ENCODE measurements at places on chromosomes 5 and 9. TPM values are rescaled to one million over a fixed set of nuclear protein-coding genes. Genes with fewer than 3 reads are reported as not detected.
A peak's percentile ranks its signal among the peaks of the same experiment; 100 is the strongest.

DNA sequence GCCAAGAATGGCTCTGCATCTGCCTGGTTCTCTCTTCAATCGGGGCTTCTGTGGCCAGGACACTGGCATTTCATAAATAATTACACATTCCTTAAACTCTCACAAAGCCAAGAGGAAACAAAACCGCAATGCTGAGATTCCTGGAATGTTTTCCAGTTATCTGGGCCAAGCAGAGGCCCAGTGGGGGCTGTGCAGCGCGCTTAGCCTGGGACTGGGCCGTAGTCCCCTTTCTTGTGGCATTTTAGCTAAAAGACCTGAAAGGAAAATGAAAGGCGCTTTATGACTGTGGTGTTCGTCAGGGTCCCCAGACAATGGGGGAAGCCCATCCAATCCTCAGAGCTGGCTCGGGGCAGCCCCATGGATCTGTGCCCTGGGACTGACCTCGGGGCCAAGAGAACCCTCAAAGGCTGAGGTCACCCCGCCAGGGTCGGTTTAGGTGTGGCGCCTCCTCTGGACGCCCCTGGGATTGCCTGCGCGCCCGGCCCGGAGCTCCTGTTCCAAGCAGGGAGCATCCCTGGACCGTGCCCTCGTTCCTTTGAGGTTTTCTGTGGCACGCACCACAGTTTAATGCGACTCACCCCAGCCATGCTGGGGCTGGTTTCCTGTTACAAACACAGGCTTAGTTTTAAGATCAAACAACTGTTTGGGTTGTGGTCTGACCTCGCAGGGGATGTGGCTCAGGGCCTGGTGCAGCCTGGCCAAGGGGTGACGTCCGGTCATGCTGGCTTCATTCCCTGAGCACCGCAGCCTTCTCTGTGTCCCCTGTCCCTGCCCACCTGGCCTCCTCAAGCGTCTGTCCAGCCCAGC, 51.5 kb upstream of the NKD2 start:
- DNase-seq = peak; percentile 86

DNA sequence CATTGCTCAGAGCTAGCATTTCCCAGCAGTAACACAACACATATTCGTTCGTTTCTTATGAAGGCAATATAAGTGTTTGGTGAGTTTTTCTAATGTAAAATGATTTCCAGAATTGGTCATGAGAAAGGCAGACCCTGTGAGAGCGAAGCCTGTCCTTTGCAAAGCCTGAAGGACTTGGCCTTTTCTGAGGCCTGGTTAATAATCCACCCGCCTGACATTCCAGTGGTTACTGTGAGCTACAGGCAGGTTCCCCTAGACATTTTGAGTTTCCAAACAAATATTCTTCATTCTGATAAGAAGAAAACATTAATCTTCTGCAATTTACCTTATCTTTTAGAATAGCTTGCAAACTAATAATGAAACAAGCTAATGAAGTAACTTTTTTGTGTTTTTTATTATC, 38.0 kb downstream of the ADAMTS16 start:
- DNase-seq = peak; percentile 22

- DNase-seq = no peak
Measured at GRCh38 chr5:55923177-55923771, 71.5 kb downstream of the IL6ST start.

DNA sequence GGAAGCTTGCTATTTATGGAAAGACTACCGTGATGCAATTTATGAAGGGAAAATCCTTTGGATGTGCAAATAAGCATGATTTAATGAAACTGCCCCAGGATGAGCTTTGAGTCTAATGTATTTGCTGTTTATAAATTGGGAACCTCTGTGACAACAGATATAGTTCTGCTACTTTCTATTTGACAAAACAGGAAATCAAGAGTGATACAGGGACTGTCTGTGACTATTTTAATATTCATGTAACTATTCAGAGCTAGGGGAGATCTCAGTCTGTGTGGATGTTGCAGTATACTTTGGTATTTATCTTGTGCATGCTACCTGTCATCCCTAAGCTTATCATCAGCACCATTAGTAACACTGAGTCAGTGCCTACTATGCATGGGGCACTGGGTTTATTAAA, 132.1 kb downstream of the PDZD2 start:
- no peak for DNase-seq

DNA sequence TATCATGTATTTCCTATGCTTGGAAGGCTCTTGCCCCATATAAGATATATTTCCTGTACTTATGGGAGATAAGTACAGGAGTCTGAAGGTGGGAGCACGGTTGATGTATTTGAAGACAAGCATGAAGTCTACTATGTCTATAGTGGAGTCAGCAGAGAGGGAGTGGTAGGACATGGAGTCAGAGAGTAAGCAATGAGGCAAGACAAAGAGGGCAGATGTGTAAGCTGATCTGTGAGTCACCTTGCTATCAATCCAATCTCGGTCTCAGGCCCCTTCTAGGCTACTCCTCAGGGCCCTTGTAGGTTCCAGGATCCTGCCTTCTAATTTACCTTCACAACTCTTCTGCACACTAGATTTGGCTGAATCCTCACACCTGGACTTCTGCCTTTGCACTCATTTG, 105.5 kb downstream of the MACIR start:
- DNase-seq = no peak

GRCh38 chr5:149421372-149421685, 42.2 kb upstream of the IL17B start:
- no peak for DNase-seq

DNA sequence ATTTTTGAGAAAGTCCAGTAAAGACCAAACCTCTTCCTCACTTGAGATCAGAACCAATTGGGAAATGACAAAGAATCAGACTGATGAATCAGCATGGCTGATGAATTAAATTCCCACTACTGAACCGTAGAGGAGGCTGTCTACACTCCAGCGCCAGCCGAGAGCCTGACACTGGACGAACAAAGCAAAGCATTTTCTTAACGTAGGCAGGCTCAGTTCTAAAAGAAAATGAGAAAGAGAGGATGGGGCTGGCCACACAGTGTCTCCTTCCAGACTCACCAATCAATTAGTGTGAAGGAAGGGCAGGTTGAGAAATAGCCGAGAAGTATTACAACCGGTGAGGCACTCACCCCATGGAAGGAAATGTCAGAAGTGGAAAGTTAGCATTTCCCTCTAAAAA, 49.4 kb downstream of the ITGA1 start:
- DNase-seq = no peak

DNA sequence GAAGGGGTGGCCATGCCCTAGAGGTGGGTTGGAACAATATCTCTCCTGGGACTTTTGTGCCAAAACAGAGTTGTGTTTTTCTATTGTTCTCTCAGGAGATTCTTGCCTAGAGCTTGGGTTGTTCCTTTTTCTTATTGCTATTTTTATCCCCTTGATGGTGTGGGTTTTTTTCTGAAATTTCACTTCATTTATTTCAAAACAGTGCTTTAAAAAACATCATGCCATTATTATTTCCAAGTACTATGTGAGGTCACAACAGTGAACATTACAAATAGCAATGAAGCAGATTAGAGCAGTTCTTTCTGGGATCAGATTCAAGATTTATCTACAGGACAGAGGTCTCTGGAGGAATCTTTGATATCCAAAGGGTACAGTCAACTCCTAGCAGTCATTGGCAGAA, 76.6 kb downstream of the ACTBL2 start:
- DNase-seq = peak; percentile 24

DNA sequence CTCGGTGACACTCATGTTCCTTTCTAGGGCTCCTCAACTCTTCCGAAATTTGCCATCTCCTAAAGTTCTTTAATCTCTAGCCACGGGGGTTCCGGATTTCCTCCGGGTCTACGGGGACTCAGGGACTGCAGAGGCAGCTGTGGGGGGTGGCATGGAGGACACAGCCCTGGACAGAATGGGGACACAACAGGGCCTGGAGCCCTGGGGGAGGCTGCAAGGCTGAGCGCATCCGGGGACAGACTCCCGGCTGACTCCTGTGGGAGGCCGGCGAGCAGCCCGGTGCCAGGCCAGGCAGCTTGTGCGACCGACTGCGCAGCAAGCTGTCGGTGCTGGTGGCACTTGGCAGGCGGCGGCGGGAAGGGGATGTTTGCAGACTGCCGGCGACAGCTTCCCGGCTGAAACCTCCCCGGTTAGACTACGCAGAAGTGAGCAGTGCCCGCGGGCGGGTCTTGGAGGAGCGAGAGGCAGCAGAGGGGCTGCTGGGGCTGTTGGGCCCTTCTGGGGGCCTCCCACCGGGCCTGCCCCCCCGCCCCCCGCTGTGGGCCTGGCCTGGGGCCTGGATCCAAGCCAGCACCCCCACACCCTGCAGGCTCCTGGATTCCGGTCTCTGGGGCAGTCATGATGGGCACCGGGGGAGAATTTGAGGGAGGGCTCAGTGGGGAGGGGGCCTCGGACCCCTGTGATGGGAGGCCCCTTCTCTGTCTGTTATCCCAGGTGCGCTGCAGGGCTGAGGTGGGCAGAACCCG, 28.7 kb upstream of the UBAC1 start:
- DNase-seq = no peak

DNA sequence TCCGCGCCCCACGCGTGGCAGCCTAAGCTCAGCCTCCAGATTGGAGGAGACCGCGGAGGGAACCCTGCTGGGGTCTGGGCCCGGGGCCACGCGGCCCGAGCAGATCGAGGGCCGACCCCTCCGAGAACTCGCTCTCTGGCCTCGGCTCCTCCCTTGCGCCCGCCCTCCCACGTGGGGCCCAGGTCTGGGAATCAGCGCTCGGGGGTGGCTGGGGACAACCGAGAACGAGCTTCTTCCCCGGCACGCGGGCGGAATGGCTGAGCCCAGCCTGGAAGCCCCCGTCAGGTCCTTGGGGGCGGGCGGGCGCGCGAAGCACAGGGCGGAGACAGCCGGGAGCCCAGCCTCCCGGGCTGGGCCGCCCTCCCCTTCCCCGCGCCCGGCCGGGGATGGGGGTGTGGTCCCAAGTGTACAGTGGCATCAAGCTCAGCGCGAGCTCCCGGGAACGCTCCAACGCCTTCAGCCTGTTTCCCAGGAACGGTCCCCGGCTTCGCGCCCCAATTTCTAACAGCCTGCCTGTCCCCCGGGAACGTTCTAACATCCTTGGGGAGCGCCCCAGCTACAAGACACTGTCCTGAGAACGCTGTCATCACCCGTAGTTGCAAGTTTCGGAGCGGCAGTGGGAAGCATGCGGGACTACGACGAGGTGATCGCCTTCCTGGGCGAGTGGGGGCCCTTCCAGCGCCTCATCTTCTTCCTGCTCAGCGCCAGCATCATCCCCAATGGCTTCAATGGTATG, at the start of gene SLC22A4:
Gene SLC22A4 (plus strand): TSS at position 403 of the 736 bp plus-strand sequence. CDS start 223 bp downstream, at position 626.
- DNase-seq = peak; percentile 98

- DNase-seq = no peak
Measured at GRCh38 chr5:151270599-151270998, 17.6 kb downstream of the GM2A start.

DNA sequence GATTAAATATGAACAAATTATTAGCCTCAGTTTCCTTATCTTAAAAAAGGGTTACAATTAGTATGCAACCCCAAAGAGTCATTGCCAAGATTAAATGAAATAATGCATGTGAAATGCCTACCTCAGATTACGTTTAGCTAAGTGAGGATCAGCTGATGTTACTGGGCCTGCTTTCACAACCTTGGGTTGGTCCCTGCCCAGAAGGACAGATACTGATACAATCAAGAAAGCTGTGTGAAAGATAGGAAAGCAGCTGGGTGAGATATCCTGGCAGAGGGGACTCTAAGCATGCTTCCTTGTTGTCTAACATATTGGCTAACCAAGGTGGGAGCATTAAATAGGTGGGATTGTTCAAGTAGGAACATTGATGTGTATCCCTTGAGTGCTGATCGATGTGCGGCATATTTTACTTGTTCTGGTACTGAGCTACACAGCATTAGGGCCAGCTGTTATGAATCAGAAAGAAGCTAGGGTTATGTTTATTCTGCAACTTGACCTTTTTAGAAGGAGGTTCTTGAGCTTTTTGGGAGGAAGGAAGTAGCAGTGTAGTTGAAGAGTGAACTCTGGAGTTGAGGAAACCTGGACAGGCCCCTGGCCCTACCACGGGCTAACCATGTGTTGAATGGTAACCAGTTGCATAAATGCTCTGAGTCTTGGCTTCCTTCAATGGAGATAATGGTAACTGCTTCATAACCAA, 28.9 kb downstream of the SNX24 start:
- no peak for DNase-seq

GRCh38 chr5:109767184-109767995, 77.7 kb downstream of the MAN2A1 start:
- DNase-seq = no peak

GRCh38 chr5:177071666-177072385, 14.9 kb upstream of the FGFR4 start:
- DNase-seq = peak; percentile 91

GRCh38 chr5:15074651-15075050, 203.1 kb upstream of the ANKH start:
- no peak for DNase-seq

Gene TRAF1
- total RNA-seq = 12.5 TPM

Gene GABRP
- total RNA-seq = 4.6 TPM

Gene CATSPER3
- not detected for total RNA-seq

Gene ARHGEF28
- 13.7 TPM for total RNA-seq

Gene SPATA6L
- total RNA-seq = 4.3 TPM
